ENCODE measurements at places on chromosomes 5 and 9.

DNA sequence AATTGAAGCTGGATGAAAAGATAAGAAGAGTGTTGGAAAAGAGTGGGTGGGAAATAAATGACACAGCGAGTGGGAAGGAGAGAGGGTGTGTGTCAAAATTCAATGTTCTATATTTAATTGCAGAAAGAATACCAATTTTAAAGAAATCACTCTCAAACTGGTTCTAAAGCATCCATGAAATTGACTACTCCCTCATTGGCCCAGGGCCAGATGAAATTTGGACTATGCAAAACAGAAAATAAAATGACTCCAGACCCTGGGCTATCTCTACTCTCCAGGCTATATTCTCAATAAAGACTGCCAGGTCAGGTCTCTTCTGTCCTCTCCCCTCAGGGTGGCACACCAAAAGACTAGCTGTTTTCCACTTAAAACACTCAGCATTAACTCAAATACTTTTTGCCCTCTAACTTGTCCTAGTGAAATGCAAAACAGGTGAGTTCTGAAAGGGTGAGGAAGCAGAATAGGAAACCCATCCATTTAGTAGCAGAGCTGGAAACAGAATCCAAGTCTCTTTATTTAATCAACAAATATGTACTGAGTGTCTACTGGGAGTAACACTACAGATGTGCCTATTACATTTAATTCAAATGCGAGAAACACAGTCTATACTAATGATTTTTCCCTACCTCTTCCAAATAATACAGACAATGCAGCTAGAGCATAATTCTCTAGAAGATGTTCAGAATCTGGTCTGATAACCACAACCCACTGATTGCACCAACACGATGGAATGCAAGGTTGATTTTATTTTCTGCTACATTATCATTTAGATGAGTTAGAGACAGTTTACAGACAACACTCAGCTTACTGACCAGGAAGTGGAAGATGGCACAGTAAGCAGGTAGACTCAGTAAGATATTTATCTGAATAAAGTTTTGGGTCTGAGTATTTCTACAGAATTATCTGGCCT is 42.1 kb downstream of the EFCAB9 start:
- peak; percentile 19 for DNase-seq

DNA sequence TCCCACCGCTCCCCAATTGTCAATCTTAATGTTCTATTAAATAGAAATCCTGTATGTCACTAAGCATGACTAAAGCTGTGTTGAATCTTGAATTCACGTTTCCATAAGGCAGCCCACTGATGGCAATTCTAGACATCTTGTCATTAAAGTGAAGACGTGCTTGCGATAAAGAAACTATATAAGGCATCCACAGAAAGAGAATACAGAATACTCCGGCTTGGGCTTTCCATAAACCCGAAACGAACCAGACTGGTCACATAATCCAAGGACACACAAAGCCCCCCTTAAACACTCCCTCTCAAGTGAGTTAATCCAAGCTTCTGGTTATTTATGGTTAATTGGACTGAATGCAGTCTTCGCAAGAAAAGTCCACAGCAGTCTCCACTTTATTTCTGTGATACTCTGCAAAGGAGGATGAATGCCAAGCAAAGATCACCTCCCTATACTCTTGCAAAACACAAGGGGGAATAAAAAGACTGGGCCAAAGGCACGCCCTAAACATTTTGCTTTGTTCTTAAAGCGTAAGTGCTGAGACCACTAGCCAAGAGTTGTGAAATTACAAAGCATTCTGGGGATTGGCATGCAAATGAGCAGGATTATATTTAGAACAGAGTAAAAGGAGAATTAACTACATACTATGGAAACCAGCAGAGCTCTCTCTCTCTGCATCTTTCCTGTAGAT is 54.7 kb downstream of the DPYSL3 start:
- DNase-seq: no peak

- no peak for DNase-seq
Observed at GRCh38 chr5:40220260-40220659, 459.5 kb upstream of the PTGER4 start.

- DNase-seq: no peak
Observed at GRCh38 chr5:132684922-132685720, 11.3 kb downstream of the IL4 start.

DNA sequence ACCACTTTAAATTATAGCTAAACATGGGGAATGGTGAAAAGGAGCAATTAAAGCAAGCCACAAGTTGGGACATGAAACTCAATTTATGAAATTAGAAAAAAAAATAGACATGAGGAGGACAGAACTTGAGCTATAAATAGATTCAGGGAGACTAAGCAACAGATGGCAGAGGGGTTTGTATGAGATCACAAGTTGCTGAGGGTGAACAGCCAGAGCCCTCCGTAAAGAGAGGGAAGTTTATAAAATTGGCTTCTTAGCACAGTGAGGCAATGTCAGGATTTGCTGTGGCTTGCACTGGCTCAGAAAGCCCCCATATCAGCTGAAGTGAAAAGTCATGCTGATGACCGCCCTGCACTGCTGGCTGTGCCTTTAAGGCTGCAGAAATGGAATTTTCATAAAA is 443.4 kb upstream of the CD180 start:
- no peak for DNase-seq

DNA sequence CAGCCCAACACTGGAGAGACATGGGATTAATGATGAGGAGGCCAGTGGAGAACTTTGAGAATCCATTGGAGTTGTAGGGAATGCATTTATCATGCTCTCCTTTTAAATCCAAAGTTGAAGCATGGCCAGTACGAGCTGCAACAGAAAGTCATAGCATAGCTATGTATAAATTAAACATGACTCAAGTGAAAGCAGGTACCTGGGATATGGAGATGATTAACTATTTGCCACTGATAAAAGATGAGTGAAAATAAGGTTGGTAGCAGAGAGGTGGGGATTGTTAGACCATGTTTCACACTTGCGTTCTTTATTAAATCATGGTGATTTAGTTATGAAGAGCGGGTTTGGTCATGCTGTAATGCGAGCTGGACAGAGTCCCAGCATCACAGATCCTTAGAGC is 189.6 kb downstream of the ARHGEF28 start:
- peak; percentile 75 for DNase-seq

DNA sequence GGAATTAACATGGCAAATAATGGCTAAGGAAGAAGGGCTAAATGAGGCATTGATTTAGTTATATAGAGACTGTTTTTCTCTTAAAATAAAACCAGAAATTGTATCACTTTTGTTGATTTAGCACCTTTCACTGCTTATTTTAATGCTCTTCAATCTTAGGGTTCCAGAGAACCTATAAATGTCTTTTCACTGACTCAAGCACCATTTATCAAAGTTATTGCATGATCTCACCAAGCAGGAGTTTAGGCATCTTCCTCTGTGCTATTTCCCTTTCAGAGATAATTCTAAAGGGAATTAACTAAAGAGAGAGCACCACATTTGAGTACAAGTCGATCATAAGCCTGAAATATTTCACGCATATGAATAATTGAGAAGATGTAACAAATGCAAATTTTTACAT is 357.1 kb downstream of the CDH18 start:
- DNase-seq: no peak

DNA sequence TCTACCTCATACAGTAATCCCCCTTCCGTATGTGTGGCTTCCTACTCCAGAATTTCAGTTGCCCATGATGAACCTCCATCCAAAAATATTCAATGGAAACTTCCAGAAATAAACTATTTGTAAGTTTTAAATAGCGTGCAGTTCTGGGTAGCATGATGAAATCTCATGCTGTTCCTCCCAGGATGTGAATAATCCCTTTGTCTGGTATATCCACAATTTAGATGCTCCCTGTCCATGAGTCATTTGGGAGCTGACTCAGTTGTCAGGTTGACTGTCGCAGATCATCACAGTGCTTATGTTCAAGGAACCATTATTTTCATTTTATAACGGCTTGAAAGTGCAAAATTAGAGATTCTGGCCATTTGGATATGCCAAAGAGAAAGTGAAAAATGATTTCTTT is 290.1 kb upstream of the CDH9 start:
- peak; percentile 13 for DNase-seq

DNA sequence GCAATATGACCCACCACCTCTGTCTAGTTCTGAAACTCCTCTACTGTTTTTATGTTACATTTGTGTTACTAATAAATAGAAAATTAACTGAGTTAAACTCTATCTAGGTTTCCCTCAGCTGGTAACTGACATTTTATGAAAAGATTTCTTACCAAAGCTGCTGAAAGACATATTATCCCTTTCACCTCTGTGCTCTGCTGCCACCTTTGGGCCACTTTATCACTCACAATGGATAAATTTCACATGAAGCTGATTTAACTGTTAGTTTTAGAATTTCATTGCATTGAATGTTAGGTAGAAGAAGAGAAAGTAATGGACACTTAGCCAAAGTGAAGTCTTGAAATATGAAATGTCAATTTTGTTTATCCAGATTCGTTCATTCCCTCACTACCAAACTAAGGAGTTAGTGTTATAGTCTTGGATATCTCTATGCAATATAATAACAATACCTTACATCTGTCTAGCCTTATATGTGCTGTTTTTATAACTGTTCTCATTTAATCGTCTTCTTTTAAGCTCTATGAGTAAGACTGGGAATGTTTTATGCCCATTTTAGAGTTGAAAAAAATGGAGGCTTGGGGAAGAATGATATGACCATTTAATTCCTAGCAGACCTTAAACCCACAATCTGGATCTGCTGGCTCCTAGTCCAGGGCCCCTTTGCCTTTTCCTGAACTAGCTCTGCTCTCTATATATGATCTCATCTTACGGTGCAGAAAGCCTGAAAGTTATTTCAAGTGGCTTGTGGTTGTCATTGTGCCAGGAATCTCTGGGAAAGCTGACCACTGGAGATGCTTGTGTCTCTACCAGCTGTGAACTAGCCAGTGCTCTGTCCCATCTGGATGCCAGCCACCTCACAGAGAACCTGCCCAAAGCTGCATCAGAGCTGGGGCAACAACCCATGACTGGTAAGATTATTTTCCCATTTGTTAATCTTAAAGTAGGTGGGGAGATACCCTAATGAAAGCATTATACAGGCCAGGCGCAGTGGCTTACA is 97.1 kb downstream of the GOLPH3 start:
- peak; percentile 25 for DNase-seq

DNA sequence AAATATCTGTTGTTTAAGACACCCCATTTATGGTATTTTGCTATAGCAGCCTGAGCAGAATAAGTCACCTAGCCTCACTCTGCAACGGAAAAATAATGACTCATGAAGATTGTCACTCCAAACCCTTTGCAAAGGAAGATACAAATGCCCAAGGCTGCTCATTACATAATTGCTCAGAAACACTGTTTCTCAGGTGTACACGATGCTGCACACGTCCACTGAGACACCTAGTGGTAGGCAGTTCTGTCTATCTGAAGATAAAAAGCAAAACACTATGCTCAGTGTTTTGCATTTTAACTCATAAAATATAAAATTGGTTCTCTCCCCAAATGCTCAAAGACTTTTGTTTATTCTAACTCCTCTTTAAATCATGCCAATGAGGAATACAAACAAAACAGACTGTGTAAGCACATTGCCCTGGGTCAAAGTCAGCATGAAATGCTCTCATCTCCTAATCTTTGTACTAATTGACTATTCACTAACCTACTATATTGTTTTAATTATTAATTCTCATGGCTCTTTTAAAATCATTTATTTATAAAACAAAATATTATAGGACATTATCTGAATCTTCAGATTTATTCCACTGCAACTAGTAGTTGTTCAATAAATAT is 7.7 kb upstream of the TSLP start:
- DNase-seq: peak; percentile 52

DNA sequence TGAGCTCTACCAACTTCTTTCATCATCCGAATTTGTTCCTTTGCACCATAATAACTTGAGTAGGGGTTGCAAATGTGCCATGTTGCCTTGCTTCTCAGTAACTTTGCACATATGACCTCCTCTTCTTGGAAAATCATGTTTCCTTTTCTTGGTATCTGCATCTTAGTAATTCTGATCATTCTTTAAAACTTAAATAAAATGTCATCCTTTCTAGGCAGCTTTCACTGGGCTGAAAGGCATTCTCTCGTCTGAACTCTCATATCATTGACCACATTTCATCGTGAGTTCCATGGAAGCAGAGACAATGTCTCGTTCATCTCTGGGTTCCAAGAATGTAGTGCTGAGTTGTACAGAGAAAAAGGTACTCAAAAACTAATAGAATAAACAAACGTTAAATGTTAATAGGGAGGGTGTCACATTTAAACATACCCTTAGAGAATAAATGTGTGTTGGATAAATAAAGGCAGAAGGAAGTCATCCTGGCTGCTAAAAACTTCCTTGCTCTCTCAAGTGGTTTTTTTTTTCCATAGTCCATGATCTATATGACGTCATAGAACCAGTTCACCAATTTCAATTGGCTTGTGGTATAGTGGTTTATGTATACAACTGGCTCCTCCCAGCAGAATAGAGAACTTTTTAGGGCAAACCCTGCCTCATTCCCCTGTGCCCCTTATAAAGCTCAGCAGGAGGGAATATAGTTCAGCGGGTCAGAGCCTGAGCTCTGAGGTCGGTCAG is 218.1 kb upstream of the TRIM32 start:
- no peak for DNase-seq

DNA sequence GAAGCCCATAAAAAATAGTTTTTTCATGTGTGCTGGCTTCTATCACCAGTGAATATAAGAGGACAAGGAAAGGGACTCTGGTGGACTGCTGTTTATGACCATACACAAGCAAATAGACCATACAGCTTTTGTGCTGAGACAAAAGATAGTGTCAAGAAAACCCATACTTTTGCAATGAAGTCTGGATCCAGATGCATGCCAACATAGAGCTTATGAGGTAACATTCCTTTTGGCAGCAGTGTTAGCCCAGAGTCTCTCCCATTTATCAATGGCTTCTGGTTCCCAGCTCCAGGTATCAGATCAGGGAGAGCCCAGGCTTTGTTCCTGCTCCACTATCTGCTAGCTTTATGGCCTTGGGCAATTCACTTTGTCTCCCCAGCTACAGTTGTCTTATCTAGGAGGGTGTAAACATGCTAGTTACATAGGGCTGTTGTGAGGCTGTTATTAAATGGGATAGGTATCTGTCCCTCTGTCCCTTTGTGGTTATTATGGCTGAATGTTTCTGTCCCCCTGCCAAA is 55.6 kb downstream of the CCDC192 start:
- no peak for DNase-seq

- no peak for DNase-seq
Observed at GRCh38 chr5:31916327-31916726, 257.8 kb downstream of the GOLPH3 start.
